ENCODE measurements at places on chromosomes 13 and 19. TPM values are rescaled to one million over a fixed set of nuclear protein-coding genes. Genes with fewer than 3 reads are reported as not detected.
A peak's percentile ranks its signal among the peaks of the same experiment; 100 is the strongest.

- no peak for DNase-seq
Measured at GRCh38 chr19:33040994-33041827, 23.5 kb downstream of the RHPN2 start.

The PRSS57 gene
- not detected for total RNA-seq

- peak; percentile 70 for DNase-seq
Measured at GRCh38 chr19:3700242-3701032, at the start of gene PIP5K1C. Gene PIP5K1C (minus strand): TSS chr19:3700468. CDS start chr19:3700390, 78 bp downstream.

The TTYH1 gene
- total RNA-seq: 0.26 TPM

DNA sequence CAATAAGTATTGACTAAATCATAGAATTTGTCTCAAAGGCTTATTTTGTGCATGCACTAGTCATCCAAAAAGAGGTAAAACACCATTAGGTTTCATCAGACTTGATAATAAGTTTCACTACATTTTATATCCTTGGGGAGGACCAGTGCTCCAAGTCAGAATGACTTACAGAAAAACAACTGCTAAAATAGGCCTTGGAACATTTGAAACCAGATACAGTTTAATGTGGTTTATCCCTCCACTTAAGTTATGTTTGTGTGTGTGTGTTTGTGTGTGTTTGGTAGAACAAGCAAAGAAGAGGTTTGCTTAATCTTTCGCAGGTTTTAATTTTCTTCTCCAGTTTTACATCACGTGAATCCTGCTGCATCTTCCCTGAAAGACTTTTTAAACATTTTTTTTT, 570.9 kb downstream of the PCDH9 start:
- DNase-seq: no peak

GRCh38 chr19:8251025-8251472, 41.9 kb downstream of the CERS4 start:
- DNase-seq: no peak

DNA sequence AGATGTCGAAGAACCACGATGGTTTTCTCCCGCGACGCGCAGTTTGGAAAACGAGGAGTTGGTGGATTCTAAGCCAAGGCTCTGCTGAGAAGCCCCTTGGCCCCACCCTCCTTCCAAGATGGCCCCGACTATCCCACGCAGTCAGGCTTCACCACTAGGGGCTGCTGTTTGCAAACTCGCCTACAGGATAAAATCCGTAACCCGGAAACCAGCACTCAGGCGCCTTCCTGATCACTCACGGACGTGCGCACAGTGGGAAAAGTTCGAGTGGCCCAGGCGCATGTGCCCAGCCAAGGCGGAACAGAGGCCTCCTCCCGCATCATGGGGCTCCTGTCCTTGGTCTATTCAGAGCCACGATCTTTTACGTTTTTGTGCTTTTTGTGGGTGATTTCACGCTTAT, 19.2 kb upstream of the UQCR11 start:
- no peak for DNase-seq

Data from HFFc6 (cell line).